ENCODE measurements at places on chromosomes 1 and 21.
A peak's percentile ranks its signal among the peaks of the same experiment; 100 is the strongest.

DNA sequence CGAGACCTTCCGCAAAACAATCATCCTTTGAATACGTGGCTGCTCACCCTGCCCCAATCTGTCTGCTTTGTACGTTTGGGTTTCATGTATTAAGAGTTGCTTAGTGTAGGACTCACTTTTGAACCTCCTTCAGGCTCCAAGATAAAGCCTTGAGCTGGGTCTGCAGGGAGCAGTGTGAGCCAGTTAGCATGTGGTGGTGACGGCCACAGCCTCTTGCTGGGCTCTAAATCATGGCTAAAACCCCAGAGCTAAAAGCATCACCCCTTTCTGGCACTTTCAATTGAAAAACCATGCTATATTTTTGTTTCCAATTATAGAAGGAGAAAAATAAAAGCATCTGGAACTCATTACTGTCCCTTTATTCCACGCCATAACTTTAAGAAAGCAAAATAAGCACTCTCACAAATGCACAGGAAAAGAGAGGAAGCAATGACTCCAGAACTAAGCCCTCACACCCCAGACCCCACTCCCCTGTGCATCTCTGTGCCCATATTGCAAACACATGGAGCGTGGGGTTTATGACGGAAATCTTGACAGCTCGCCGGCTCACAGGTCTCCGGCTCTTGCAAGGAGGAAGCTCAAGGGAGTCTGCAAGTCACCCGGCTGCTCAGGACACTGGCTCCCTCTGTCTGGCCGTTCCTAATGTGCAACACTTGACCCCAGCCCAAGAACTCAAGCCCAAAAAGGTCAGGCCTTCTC, 135.5 kb downstream of the MIS18A start:
- no peak for DNase-seq

GRCh38 chr1:209822706-209823105, 5.1 kb upstream of the UTP25 start:
- DNase-seq, result no peak

DNA sequence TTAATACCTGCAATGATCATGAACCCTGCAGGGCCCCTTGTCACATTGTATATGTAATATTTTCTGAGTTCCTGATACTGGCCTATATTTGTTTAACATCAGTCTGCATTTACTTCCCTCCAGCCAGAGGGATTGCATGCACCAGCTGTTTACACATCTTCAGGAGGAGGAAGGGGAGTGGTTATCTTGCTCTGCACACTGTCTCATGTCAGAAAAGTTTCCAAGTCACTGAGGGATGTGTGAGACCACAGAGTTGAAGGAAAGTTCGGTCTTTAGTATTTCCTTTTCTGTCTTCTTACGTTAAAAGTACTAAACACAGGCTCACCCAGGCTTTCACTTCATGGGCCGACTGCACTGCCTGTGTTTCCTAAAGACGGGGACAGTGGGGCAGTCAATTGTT, 574.1 kb downstream of the LMO4 start:
- no peak for DNase-seq

DNA sequence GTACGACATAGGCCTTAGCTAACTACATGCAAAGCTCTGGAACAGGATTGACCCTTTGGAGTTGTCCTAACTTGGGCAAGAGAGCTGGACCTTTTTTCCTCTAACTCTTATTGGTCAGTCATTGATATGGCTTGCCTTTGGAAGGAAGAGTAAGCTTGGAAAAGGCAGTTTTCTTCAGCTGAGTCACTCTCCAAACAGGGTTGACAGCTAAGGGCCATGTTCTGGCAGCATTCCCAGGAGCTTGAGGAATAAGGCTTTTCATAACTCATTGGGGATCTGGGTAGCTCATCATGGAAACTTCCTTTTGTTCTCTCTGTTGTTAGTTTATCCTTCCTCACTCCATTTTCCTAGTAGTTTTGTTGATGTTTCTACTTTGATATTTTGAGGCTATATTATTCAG, 14.5 kb upstream of the ERRFI1 start:
- DNase-seq, result no peak

- no peak for DNase-seq
These were observed 5.3 kb downstream of the DTL start for GRCh38 chr1:212040629-212041412.

DNA sequence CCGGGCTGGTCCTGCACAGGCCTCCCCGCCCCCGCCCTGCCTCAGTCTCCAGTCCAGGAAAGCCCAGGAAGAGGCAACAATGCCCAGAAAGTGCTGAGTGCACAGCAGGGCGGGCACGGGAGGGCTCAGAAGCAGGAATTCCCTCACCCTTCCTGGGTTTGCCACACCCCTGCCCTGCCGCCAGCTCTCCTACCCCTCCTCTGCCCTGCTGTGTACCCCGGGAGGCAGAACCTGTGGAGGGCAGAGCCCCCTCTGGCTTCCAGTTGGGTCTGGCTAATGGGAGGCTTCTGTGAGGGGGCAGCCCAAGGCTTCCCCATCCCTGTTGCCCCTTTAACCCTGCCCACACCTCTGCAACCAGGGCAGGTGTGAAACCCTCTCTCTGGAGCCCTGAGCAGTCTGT, 47.5 kb upstream of the CSF3R start:
- DNase-seq, result no peak

DNA sequence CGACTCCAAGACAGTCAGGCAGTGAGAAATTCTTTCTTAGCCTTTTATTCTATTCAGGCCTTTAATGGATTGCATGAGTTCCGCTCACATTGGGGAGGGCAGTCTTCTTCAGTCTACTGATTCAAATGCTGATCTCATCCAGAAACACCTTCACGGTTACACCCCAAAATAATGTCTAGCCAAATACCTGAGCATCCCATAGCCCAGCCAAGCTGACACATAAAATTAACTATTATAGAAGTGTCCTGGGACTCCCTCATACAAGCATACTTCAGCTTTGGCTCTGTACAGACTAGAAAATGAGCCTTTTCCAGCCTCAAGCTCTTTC, 3.6 kb upstream of the SLC16A4 start:
- no peak for DNase-seq

- no peak for DNase-seq
These were observed 50.8 kb upstream of the NEK7 start for GRCh38 chr1:198106011-198106410.

DNA sequence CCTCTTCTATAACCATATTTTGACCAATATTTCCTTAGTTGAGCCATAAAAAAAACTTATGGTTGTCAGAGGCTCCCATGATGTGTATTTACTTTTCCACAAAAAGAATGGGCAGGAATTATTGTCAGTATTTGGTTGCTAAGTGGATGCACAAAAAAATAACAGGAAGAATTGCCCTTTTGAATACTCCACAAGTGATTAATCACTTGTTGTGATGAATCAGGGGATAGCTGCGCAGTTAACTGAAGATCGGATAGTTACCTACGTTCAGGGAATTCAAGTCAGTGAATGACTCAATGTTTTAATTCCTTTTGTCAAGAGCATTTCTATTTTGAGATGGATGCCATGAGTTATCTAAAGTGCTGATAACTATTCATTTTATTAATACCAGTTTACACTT, 785.2 kb upstream of the B3GALT2 start:
- no peak for DNase-seq

GRCh38 chr1:50208756-50209155, 100.0 kb downstream of the ELAVL4 start:
- DNase-seq, result no peak

GRCh38 chr1:19418503-19418971, 66.8 kb downstream of the CAPZB start:
- DNase-seq, result no peak

- DNase-seq, result peak; percentile 31
These were observed 71.0 kb downstream of the CD46 start for GRCh38 chr1:207822602-207823451.

DNA sequence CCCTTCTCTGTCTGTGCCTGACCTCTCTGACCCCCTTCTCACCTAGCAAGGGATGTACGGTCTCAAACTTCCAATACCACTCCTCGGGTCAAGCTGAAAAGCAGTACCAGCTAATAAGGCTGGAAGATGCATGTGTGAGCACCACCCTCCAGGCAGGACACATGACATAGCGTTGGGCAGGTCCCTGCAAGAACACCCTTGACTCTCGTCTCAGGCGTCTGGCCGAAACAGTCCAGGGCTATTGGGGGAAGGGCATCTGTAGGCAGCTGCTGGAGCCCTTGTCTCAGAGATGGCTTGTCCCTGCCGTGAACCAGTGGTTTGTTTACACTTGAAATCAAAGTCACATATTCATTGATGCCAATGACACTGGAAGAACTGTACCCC, 56.5 kb downstream of the CD46 start:
- no peak for DNase-seq

DNA sequence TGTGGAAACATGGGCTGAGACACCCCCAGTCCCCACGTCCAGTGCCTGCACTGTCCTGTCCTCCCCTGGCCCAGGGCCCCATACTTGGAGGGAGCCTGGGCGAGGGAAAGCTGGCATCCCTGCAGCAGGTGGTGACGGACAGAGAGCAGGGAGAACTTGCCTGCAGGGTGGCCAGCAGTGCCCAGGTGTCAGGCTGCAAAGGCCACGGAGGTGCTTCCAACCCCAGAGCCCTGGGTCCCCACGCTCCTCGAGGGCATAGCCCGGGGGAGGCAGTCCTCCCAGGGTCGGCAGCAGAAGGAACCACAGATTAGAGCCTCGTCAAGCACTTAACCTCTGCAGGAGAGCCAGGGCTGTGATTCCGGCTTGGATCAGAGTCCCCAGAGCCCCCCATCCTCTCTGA, 77.5 kb downstream of the ARHGEF16 start:
- no peak for DNase-seq

DNA sequence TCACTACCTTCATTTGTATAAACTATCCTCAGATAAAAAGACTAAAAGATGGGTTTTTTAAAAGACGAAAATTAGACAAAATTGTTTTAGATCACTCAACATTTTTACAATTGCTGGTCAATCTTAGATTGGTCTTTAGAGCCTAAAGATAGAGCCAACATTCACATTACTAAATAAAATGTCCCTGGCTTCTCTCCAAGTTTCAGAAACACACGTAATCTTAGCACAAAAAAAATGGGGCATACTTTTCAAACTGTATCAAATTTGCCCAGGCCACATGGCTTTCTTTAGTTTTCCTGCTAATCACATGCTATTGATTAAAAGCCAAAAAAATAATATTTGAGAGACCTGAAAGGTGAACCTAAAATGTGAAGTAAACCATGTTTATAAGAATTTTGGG, 288.1 kb downstream of the DPYD start:
- DNase-seq, result no peak

DNA sequence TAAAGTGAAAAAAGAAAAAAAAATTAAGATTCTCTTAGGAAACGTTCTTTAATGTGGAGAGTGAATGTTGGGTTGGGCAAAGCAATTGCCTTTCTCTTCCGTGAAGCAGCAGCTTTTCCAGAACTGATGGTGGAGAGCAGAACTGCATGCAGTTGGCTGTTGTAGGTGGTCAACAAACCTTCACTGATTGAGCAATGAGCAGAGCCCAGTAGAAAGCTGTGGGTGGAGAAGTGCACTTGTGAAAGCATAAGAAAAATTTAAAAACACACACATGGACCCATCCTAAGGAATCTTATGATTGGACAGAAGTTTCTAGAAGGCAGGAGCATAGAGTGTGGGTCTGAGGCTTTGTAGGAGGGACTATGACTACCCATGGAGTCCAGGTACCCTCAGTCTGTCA, 4.5 kb downstream of the PRELP start:
- DNase-seq, result no peak

GRCh38 chr1:193415256-193415655, 228.8 kb upstream of the B3GALT2 start:
- DNase-seq, result no peak

Data from activated gamma-delta T cell treated with anti-CD3 and anti-CD28 coated beads, Interleukin-2, amount 50 U/mL, for 16 hours (primary cell).